ENCODE measurements at places on chromosomes 6 and 20.

DNA sequence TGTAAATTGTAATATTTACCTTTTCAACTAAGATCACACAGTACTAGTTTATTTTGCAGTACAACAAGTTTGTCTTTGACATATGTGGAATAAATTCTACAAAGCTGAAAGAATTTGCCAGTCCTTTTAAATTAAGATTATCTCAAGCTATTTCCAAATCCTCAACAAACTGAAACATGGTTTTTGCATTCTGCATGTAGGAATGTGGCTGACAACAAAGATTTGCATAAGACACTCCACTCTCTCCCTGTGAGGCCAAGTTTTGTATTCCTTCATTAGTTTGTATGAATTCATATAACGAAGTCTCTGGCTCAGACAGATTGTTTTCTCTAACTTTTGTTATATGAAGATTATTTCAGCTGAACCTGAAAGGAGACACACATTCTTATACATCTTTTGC lies 124.1 kb upstream of the THEMIS start:
- no peak for DNase-seq

GRCh38 chr6:146594495-146594894 lies 4.3 kb upstream of the ADGB start:
- no peak for DNase-seq

- no peak for DNase-seq
Observed at GRCh38 chr20:35020108-35020928, 64.7 kb downstream of the MYH7B start.

- no peak for DNase-seq
Observed at GRCh38 chr6:28567506-28567905, 41.8 kb downstream of the GPX5 start.

DNA sequence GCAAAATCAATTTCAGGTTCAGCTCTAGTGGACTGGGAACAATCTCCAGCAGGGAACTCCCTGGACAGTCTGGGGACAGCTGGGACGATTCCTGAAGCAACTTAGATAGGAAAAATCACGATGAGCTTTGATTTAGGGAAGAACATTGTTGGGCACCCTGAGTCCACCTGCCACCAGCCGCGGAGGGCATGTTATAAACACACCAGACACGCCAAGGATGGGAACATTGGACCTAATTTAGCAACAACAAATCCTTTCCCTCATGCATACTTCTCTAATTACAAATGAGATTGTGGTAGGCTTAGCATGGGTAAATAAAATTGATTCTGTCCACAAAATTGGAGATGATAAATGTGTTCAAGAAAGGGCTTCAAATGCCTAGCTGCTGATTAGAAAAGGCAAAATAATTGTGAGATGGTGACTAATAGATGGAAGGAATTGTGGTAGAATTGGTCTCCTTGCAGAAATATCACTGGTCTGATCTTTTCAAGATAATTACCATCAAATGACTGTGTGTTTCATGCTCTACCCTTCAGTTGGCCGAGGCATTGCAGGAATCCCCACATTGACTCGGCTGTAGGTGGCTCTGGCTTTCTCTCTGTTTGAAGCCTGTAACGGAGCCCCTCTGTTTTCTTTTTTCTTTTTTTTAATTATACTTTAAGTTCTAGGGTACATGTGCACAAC lies 6.1 kb upstream of the NANP start:
- DNase-seq = no peak

GRCh38 chr6:126905917-126906316 lies 212.6 kb upstream of the RSPO3 start:
- no peak for DNase-seq

DNA sequence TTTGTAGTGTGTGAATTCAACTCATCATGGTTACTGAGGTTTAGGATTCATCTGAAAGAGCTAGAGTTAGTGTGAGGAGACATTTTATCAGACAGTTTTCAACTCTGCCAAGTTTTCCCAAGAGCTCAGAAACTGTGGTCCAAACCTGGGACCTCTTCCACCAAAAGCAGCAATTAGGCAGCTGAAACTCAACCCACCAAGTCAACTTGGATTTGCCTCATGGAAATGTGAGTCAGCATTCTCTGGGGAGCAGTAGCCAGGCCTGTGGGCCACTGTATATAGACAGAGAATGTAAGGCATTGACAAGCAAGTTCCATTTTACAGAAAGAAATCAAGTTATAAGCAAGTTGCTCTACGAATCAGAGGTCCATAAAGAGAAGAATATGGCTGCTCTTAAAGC lies 178.8 kb upstream of the HDDC2 start:
- no peak for DNase-seq

- no peak for DNase-seq
Observed at GRCh38 chr6:36976007-36976264, 10.1 kb downstream of the MTCH1 start.

GRCh38 chr20:38219006-38219950 lies 41.3 kb downstream of the KIAA1755 start:
- DNase-seq = no peak

DNA sequence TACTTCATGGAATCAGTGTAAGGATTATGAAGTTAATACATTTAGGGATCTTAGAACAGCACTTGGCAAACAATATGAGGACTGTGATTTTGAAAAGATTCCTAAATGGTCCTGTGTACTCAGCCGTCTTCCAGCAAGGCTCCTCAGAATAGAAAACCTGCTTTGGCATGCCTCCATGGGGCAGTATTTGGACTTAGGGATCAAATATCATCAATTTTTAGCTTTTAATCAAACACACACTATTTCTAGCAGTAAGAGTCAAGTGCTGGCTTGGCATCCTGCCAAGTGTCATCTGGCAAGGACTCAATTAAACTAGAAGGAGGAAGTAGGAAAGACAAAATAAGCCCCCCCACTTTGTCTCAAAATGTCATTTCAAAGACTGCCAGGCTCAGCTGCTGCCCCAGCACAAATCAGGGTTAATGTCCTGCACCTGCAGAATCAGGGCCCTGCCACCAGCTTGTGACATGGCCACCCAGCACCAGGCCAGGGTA lies 40.8 kb downstream of the IYD start:
- DNase-seq = no peak

GRCh38 chr20:51306521-51307358 lies 235.8 kb downstream of the NFATC2 start:
- DNase-seq = peak; percentile 53

DNA sequence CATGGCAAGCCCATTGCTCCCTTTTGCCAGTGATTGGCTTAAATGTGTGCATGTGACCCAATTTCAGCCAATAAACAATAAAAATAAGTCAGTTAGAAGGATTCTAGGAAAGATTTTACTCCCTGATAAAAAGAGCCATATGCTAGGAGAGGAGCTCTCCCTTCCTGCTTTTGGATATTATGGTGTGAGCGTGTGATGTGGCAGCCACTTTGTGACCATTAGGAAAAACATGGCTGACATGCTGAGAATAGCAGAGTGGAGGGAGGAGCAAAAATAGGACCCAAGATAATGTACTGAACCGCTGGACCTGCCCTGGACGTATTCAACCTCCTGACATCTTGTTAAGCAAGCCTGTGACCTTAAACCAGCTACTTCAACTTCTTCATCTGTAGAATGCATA lies 160.6 kb upstream of the MLN start:
- DNase-seq = no peak

DNA sequence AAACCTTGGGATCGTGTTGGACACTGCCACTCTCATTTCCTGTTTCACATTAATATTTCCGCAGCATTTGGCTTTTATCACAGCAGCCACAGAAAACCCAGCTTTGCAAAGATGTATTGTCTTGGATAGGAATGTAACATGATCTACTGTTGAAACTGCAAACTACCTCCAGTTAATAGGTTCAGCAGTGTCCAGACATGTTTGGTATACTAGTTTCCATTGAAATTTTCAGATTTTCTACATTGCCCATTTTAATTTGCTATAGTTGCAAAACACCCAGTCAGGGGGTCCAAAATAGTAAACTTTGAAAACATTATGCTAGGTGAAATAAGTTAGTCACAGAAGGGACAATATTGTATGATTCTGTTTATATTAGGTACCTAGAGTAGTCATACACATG lies 3.3 kb downstream of the ANKRD6 start:
- DNase-seq = peak; percentile 22

DNA sequence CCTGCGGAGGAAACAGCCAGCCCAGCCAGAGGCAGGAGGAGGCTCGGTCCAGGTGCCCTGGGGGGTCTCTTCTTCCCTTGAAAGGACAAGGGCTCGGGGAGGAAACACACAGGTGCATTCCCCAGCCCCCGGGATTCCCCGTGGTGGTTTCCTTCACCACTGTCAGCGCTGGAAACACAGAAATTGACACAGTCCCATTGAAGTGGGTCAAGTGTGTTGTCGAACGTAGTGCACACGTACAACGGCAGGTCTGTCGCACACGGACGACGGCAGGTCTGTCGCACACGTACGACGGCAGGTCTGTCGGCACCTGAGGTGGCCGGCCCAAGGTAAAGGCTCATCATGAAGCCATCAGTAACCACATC lies 80.9 kb downstream of the DLL1 start:
- DNase-seq = no peak

- no peak for DNase-seq
Observed at GRCh38 chr6:151901009-151901411, 93.5 kb downstream of the ESR1 start.

- DNase-seq = no peak
Observed at GRCh38 chr6:10141746-10142443, 273.0 kb downstream of the TFAP2A start.

DNA sequence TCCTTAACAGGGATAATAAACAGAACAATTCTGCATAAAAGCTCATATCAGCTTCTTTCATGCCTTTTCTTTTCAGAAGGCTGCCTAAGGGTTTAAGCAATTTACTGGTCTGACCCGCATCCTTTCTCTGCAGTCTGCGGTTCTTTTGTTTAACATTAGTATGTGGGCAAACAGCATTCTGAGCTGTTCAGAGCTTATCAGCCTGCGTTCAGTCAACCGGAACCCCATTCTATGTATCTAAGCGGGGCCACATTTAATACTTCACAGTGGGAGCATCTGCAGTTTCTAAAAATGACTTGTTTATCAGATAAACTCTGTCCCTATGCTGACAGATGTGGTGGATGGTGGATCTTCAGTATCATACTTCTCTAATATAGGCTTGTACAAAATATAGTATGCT lies 758.9 kb upstream of the MMS22L start:
- no peak for DNase-seq

- DNase-seq = no peak
Observed at GRCh38 chr6:26489996-26490964, 9.8 kb upstream of the BTN1A1 start.

DNA sequence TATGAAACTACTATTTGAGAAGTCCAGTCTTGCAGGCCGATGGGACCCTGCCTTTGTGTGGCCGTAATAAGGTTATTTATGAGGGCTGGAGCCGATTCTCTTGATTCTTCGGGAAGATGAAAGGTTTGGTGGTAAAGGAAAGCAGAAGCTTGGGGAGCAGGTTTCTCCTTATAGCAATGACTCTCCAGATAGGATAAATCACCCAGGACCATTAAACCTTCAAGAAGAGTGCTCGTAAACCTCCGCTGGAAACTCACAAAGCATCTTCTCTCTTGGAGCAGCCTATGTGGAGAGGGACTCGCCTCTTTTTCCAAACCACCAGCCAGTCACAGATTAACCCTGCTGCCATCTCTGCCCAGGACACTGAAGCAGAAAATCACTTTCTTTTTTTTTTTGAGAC lies 69.6 kb upstream of the SALL4 start:
- no peak for DNase-seq

DNA sequence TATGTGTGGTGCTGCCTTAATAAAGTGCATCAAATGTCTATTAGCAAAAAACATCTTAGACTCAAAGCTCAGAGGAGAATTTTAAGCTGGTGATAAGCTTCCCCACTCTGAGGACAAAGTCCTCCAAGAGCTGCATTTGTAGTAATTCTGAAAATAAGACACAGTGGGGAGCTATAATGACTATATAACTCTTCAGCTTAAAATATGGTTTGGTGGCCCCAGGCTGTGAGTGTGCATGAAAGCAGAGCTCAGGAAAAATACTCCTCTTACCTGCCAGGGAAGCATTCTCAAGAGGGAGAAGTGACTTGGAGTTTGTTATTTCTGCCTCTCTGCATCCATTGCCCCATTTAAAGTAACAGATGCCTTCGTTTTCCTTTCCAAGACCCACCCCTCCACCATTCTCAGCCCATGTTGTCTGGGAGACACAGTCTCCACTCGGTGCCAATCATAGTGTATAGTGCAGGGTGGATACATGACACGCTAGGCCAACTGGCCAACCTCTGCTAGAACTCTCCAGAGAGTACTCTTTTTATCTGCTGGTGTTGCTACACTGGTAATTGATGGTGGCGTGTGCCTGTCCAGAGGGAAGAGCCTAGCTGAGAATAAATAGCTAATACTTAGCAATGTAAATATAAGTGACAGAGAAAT lies 229.2 kb downstream of the PHF3 start:
- no peak for DNase-seq

DNA sequence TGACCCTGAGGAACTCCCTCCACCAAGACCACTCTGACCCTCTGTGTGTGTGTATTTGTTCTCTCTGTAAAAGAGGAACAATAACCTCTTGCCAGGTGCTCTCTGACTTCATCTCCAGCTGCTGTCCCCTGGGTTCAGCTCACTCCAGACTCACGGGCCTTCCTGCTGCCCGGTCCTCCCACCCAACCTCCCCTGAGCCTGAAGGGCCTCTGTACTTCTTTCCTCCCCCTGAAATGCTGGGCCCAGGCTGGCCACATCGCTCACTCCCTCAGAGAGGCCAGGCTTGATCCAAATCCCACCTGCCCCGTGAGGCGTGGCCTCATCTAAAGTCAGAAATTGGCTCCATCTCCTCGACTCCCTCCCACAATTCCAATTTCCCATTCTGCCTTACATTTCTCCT lies 202.4 kb downstream of the PRKN start:
- no peak for DNase-seq

DNA sequence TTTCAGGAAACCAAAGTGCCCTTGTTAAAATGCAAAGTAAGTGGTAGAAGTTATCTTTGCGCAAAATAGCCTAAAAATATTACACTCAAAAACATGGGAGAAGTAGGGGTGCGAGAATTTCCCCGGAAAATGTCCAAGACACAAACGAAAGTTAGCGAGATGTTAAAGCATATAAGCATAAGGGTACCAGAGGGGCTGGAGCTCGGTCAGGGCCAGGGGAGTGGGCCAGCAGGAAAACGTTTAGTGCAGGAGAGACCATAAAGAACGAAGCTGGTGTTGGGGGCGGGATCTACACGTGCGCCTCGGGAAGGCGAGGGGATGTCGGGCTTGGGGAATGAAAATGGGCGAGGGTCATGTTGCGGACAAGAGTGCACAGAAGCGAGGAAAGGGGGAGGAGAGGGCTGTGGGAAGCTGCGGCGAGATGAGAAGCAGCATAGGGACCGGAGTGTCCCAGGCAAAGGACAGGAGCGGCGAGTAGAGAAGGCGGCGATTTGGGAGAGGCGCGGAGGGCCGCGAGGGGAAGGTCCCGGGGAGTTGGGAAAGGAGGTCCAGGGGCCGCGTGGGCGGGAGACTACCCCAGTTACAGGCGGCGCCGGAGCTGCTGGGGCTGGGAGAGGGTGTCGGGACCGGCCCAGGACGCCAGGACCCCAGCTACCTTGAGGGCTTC lies 600 bp downstream of the XPO5 start:
- no peak for DNase-seq

DNA sequence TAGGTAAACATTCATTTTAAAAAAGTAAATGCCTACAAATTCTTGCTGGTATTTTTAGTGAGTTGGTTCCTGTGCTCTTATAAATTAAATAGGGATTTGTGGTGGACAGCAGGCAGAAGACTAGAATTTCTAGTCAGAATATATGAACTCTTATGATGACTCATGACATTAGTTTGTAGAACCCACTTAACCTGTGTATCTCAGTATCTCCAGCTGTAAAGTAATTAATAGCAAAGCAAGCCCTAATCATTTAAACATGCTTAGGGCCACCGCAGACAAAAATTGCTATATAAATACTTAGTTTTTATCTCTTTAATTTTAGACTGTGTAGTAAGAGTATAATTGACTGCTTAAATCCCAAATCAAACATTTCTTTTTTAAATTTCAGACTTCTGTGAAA lies 2.4 kb downstream of the FAM135A start:
- no peak for DNase-seq
